Body of pancreas (tissue), 4 donors: ENCODE measurements at places on chromosomes 16 and 17.

DNA sequence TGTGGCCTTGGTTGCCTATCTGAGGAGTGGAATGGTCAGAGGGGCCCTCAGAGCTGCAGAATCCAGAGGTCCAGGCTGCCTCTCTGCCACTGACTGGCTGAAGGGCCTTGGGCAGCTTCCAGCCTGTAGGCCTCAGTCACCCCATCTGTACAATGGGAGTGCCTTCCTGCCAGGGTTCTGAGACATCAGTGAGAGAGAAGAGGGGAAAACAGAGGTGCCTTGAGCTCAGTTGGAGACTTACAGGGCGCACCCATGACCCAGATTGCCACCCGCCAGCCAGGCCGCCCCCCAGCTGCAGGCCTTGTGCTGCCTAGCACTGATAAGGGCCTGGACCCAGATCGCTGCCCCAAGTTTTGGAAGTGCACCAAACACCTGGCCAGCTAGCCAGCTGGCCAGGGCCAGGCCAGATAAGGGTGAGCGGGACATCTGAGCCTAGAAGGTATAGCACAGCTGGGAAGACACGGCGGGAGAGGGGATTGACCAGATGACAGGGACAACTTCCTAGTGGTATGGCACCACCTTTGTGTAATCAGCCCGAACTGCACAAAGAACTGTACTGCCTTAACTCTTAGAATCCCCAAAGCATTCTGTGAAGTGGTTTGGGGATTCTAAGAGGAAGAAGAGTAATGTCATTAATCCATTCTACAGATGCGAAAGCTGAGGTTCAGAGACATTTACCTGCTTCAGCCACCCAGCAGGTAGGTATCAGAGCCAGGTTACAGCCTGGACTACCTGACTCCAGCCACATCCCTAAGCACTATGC is 1.4 kb downstream of the SLC4A1 start:
- peak; percentile 8 for DNase-seq

DNA sequence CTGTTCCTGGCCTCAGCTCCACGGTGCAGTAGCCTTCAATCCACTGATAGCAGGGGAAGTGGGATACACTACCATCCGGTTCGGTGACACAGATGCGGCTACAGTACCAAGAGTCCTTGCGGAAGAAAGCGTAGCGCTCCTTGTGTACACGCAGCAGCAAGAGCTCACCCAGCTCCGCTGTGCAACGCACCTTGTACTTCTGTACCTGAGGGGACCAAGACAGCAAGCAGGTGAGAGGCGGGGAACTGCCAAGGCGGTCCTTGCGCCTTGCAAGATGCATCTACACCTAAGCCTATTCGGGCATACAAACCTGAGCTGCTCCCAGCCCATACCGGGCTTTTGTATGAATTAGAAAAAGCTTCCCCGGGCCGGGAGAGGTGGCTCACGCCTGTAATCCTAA is 1.5 kb downstream of the ALOXE3 start:
- DNase-seq = no peak

- no peak for DNase-seq
These were observed 36.2 kb downstream of the DGKE start for GRCh38 chr17:56870081-56870651.

- DNase-seq = no peak
These were observed 306.3 kb downstream of the SEC14L1 start for GRCh38 chr17:77446940-77447634.

- no peak for DNase-seq
These were observed 56.8 kb downstream of the ANKFY1 start for GRCh38 chr17:4206962-4207361.

- DNase-seq = no peak
These were observed 112.7 kb downstream of the BRIP1 start for GRCh38 chr17:61750656-61751055.

DNA sequence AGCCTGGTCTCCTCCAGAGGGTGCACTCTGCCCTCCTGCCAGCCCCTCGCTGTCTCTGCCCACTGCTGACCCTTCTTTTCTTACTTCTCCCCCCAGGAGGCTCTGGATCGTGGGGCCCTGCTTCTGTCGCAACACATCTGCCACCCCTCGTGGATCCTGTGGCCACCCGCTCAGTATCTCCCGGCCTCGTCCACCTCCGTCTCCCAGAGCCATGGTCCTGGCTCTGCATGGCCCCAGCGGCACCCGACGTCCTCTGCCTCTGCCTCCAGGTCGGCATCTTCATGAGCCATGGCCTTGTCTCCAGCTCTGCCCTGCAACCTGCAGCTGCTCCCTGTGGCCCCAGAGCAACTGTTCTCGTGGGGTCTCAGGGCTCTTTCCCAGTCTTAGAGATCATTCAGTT is 12.1 kb upstream of the ACSF3 start:
- no peak for DNase-seq

DNA sequence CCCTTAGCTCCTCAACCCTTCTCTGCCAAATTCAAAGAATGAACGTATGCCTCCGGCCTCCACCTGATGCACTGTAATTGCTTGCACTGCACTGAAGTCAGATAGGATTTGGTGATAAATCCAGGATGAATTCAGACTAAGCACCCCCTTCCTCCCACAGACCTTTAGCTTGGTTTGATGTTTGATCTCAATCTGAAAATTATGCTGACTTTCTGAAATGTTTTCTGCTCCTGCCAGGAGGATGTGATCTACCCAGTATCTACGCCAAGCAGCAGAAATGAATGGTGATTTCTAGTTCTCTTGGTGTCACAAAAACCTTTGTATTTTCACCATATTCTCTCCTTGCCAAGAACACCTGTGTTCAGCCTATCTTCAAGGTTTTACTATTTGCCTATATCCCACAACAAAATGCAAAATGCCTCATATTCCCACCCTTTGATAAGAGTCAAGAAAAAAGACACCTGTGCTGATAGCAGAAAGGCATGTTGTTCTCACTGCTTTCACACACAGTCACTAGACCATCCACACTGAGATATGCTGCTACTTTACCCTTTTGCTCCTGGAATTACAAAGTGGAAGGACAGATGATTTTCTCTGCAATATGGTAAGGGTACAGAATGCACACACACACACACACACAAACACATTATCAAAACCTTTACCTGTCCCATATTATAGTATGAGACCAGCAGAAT is 14.7 kb downstream of the RFFL start:
- DNase-seq = no peak

GRCh38 chr17:65370669-65371131 is 190.7 kb downstream of the AXIN2 start:
- peak; percentile 61 for DNase-seq

GRCh38 chr17:32876417-32877163 is at the start of gene MYO1D:
TSS of gene MYO1D (minus strand) at chr17:32877124. CDS start at chr17:32876872, 252 bp downstream.
- DNase-seq = peak; percentile 81

- no peak for DNase-seq
These were observed 143.5 kb upstream of the HLF start for GRCh38 chr17:55121268-55121667.

DNA sequence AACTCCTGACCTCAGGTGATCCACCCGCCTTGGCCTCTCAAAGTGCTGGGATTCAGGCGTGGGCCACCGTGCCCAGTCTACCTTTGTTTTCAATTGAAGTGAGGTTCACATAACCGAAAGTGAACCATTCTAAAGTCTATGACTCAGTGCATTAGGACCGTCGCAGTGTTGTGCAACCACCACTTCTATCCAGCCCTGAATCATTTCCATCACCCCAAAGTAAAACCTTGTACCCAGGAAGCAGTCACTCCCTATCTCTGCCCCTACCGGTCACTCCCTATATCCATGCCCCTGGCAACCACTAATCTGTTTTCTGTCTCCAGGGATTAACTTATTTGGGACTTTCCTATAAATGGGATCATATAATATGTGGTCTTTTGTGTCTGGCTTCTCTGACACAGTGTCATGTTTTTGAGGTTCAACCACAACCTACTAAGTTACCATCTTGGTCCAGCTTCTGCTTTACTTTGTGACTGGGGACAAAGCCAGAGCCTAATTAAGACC is 28.3 kb upstream of the CDC42EP4 start:
- DNase-seq = peak; percentile 52

GRCh38 chr17:10162096-10162495 is 36.3 kb downstream of the GAS7 start:
- DNase-seq = no peak

GRCh38 chr17:4720787-4721186 is 10.4 kb downstream of the ARRB2 start:
- no peak for DNase-seq

GRCh38 chr16:89623511-89624261 is 10.2 kb downstream of the DPEP1 start:
- DNase-seq = no peak

- DNase-seq = no peak
These were observed 17.4 kb upstream of the ZNF469 start for GRCh38 chr16:88365244-88365865.

DNA sequence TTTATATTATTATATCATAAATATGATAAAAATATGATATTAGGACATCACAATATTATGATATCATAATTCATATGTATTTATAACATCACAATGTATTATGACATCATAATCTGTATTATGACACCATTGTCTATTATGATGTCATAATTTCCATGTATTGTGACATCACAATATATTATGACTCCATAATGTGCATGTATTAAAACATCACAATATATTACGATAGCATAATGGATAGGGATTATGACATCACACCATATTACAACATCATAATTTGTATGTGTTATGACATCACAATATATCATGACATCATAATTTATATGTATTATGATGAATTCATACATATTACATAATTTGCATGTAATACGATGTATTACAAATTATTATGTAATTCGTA is 1755.9 kb downstream of the TP53TG3F start:
- DNase-seq = no peak

- no peak for DNase-seq
These were observed 791 bp upstream of the SUPT4H1 start for GRCh38 chr17:58352596-58353388.

- DNase-seq = no peak
These were observed 76.7 kb downstream of the CEP112 start for GRCh38 chr17:66115246-66115645.

DNA sequence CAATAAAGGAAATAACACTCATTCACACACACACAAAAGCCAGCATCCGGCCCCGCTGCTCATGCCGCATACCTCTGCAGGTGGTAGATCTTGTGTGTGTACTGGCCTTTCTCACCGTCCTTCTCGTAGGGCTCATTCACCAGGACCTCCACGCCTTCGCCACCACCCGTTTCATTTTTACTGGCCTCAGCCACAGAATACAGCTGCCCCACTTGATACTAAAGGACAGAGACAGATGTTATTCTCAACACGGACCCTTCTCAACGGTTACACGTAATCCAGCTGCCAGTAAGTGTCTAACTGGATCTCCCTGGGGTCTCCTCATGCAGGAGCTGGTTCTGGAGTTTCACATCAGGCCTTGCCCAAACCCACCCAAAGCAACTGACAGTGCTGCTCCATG is 9.7 kb downstream of the PITPNA start:
- no peak for DNase-seq

DNA sequence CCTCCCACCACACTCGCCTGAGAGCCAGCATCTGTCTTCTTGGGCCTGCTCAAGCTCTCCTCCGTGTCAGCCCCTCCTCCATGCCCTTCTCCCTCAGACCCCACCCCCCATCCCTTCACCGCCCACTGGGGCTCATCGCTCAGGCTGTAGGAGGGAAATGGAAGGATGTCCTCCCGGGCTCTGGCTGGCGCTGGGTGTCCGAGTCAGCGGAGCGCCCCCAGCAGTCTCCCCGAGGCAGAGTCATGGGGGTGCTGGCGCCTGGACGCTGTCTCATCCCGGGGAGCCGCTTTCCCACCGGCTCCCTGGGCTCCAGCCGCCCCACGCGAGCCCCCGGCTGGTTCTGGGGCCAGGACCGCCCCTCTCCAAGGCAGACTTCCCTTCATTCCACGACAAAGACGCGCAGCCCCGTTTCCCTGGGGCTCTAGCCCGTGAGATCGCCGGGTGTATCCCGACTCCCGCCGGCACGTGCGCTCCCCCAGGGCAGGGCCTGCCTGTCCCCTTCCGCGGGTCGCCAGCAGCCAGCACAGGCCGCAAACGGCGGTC is 428 bp upstream of the ANTKMT start:
- no peak for DNase-seq

DNA sequence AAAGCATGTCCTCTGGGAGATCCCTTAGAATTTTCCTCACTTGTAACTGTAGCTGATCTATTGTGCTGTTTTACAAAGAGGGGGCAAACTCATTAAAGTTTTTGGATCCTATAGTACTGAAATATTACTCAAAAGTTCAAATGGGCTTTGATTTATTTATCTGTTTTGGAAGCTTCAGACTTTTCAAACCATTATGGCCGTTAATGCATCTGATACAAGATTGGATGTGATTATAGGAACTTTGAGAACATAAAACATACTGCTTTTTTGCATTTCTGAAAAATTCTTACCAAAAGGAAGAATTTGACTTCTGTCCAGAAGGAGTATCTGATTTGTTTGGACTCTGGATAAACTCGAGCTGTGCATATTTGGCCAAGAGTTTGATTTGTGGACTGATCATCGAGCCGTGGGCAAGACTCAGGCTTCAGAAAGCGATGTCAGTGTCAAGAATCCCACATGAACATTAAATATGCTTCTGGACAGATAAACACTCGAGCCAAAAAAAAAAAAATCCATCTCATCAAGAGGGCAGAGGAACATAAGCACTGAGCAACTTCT is 8.2 kb upstream of the MARCHF10 start:
- no peak for DNase-seq

DNA sequence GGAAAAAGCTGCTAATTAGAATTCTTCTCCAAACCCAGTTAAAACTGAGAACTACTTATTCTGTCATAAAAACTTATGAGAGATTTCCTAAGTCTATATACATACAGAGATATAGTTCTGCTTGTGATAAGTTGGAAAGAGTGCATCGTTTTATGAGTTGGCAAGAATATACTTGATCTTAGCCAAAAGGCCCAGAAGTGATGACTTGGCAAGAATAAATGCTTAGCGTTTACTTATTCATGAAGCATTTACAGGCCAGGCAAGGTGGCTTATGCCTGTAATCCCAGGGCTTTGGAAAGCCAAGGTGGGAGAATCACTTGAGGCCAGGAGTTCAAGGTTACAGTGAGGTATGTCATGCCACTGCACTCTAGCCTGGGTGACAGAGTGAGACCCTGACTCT is 81.7 kb downstream of the CYB561 start:
- DNase-seq = no peak

- peak; percentile 35 for DNase-seq
These were observed 674 bp downstream of the ZNF688 start for GRCh38 chr16:30570636-30571444.

DNA sequence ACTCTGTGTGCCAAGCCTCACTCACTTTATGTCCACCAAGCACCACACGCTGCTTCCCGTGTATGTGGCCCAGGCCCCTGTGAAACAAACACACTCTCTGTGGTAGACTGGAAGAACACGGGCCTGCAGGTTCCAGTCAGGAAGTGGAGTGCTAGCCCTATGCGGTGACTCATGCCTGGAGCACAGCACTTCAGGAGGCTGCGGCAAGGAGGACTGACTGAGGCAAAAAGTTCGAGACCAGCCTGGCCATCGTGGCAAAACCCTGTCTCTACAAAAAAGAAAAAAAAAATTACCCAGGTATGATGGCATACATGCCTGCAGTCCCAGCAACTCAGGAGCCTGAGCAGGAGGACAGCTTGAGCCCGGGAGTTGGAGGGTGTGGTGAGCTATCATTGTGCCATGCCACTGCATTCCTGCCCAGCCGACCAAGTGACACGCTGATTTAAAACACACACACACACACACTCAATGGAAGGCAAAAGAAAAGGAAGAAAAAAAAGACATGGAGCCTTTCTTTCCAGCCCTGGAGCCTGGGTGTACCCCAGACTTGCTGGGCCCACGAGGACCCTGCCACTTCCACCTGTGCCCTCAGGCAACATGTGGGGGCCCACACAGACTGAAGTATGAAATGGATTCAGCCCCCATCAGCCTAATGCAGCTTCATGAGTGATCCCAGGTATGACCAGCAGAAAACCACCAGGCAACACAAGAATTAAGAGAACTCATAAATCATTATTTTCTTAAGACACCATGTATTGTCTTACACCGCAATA is 126.6 kb downstream of the ANKRD11 start:
- peak; percentile 47 for DNase-seq

GRCh38 chr16:70700101-70701020 is 14.5 kb upstream of the MTSS2 start:
- DNase-seq = peak; percentile 56
